ENCODE measurements at places on chromosomes 6 and 20.

GRCh38 chr20:44833437-44833836, 23.1 kb upstream of the RIMS4 start:
- no peak for DNase-seq

DNA sequence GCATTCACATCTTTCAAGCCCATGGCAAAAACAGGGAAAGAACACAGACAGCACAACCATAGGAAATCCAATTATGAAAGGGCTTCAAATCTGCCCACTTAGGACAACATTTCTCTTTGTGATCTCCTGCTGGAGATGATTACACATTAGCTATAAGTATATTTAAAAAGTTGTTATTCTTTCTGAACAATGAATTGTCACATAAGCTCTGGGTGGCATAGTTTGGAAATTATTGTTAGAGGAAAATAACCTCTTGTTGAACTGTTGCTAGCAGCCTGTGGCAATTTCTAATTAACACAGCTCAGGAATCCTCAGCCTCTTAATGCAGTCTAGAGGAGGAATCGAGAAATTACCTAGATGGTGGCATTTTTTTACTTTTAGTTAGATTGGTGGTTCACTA, 54.9 kb downstream of the BCAS1 start:
- no peak for DNase-seq

GRCh38 chr20:2559651-2560050, 23.3 kb downstream of the TMC2 start:
- peak; percentile 36 for DNase-seq

DNA sequence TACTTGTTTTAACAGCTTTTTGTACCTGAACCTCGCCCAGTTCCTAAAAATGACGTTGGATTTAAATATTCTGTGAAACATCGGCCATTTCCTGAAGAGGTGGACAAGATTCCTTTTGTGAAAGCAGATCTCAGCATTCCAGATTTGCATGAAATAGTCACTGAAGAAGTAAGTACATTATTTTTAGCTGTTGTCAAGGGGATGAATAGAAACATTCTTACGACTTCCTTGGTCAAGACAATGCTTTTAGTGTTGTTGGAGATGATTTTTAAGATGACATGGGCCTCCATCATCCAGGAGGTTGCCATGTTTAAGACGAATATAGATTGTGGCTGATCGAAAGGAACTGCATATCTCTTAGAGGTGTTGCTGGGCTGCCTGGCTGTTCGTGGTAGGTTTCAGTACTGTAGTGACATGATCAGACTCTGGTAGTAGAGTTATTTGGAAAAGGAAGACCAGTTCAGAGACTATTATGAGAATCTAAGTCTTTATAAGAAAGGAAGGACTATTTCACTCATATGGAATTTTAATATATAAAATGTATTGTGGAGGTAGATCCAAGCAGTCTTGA, 29.9 kb upstream of the ADIG start:
- no peak for DNase-seq

GRCh38 chr20:8326899-8327298, 194.8 kb downstream of the PLCB1 start:
- DNase-seq, result no peak

DNA sequence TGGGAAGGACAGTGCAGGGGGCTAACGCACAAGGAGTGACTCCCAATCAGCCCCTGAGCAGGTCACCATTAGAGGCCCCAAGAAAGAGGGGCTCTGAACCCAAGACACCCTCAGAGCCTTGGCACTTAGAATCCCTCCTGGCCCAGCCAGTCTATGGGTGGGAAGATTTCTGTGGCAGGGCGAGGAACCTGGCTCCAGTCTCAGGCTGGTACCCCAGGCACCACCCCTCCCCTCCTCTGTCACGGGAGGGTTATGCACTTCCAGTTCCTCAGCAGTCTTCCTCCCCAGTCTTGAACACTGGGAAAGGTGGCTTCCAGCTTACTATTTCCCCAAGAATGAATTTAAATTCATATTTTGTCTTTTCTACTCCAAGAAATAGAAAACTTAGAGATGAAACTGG, 27.6 kb upstream of the SSTR4 start:
- no peak for DNase-seq

GRCh38 chr6:36559011-36559793, 11.9 kb upstream of the STK38 start:
- no peak for DNase-seq
